ENCODE measurements at places on chromosomes 3 and 15.

DNA sequence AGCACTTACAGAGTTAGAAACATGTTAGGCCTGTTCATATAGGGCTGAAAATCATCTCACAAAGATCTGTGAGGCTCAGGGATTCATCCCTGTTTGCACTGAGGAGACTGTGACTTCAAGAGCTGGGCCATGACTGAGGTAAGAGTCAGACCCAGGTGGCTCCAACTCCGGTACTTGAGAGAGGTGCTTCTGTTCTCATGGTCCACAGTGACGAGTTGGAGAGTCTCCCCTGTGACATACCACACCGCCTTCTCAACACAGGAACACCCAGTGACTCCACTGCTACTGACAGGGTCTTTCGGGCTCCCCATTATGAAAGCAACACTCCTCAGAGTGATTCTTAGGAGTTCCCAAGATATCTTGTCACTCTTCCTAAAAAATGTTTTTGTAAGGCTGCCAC, 27.4 kb downstream of the FSTL1 start:
- no peak for DNase-seq

DNA sequence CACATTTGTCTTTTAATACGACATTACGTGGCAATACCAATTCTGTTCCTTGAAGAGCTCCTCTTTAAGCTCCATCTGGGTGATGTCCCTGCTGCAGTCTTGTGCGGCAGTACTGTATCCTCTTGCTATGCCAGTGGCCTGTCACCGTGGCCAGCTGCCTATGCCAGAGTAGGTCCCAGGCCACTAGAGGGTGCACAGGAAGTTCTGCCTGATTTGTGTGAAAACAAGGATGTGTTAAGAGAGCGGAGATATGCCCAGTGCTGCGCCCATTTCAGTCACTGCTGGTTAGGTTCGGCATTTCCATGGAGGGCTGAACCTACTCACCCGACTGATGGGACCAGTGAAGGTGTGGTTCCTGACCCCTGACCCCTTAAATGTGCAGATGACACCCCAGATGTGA, 25.2 kb downstream of the NIPA1 start:
- no peak for DNase-seq

DNA sequence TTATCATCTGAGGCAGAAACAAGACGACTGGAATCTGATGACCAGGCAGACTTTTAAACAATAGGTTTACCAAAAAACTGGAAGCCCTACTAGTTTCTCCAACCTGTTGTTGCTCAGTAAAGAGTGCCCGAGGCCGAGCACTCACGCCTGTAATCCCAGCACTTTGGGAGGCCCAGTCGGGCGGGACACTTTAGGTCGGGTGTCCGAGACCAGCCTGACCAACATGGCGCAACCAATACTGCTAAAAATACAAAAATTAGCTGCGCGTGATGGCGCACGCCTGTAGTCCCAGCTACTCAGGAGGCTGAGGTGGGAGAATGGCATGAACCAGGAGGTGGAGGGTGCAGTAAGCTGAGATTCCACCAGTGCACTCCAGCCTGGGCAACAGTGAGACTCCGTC, 1.1 kb upstream of the WDR5B start:
- no peak for DNase-seq

- no peak for DNase-seq
Observed at GRCh38 chr3:76310667-76311066, 525.3 kb upstream of the ZNF717 start.

DNA sequence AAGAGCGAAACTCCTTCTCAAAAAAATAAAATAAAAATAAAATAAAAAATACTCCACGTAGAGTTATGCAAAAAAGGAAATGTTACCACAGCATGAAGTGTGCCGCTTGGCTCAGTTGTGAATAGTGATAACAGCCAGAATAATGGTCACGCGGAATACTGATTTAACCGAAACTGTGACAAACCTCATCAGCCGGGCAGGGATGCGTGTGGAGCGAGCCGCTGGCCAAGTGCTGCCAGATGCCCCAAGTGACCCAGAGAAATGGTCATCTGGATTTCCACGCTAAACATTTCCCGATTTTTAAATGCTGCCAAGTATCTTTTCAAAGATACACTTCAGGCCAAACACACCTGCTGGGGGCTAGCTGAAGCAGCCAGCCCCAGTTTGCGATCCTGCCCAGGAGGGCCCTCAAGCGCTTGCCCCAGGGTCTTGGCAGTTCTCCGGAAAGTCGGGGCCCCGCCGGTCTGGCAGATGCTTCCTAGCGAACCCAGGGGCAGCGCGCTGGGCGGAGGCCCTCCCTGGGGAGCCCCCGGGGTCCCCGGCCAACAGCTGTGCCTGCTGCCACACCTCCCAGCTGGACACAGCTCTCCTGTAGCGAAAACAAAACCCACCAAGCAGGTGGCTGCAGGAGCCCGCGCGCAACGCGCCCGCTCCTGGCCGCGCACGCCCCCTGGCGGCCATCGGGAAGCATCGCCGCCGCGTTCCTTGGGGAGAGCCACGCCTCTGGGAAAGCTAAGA, 35.1 kb downstream of the CMTM6 start:
- peak; percentile 70 for DNase-seq

GRCh38 chr3:156509189-156510174, 45.4 kb downstream of the SSR3 start:
- DNase-seq, result no peak

- no peak for DNase-seq
Observed at GRCh38 chr3:42712688-42713372, 10.2 kb upstream of the HHATL start.
